ENCODE measurements at places on chromosomes 7 and 10. TPM values are rescaled to one million over a fixed set of nuclear protein-coding genes. Genes with fewer than 3 reads are reported as not detected.

AQP1 gene
- total RNA-seq: 1.0 TPM

PRR15 gene
- 3.5 TPM for total RNA-seq

TMEM139 gene
- total RNA-seq: not detected

TUBAL3 gene
- 0.23 TPM for total RNA-seq

SPDYE8 gene
- not detected for total RNA-seq

CFTR gene
- total RNA-seq: 0.06 TPM
